ENCODE measurements at places on chromosomes 16 and 17.

- no peak for DNase-seq
Measured at GRCh38 chr16:47886631-47887415, 269.0 kb downstream of the ABCC12 start.

GRCh38 chr16:75590920-75591843, 25.0 kb downstream of the GABARAPL2 start:
- DNase-seq, result no peak

DNA sequence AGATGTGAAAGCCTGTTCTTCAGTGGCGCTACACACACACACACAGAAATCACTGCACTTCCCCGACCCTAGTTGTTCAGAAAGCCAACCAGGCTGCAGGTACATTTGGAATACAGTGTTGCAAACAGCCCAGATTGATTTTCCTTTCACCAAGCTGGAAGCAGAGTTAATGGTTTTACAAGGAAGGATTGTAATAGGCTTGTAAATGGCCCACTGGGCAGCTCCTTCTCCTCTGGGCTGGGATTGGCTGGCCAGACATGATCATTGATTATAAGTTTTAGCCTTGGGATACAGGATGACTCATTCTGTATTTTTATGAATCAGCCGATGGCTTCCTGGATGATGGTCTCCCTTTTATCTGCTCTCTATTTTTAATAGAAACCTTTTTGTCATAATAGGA, 2.5 kb downstream of the VAT1L start:
- no peak for DNase-seq

DNA sequence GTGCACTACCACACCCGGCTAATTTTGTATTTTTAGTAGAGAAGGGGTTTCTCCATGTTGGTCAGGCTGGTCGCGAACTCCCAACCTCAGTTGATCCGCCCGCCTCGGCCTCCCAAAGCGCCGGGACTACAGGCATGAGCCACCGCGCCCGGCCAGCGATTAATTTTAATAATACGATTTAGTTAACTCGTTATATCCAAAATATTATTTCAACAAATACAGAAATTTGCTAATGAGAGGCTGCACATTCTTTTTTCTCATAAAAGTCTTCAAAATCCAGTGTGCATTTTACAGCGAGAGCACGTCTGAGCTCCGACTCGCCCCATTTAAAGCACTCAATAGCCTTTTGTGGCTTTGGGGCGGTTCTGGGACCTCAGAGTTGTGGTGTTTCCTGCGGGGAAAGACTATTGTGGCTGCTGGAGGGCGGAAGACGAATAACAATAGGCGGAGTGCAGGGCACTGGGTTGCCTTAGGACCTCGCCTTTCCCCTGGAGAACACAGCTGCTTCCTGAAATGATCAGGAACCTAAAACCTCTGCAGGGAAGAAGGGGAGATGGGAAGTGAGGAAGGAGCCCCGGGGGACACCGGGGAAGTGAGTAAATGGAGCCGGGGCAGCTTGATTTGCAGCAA, 2.9 kb upstream of the ZSCAN10 start:
- no peak for DNase-seq

DNA sequence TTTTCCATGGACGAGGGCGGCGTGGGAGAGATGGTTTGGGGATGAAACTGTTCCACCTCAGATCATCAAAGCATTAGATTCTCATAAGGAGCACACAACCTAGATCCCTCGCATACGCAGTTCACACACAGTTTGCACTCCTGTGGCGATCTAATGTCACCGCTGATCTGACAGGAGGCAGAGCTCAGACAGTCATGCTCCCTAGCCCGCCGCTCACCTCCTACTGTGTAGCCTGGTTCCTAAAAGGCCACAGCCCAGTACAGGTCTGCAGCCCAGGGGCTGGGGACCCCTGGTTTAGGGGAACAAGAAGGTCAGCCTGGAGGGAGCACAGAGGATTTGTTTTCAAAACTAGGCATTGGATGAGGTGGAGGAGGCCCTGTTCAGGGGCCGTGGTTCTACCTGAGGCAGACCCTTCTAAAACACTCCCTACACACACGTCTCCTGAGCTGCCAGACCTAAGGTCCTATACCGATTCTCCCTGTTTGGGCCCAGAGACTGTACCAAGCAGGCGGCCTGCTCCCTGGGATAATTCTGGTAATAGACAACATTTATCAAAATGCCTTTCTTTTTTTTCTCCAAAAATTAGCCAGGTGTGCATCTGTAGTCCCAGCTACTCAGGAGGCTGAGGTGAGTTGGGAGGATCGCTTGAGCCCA, 38.6 kb downstream of the AXIN2 start:
- no peak for DNase-seq

DNA sequence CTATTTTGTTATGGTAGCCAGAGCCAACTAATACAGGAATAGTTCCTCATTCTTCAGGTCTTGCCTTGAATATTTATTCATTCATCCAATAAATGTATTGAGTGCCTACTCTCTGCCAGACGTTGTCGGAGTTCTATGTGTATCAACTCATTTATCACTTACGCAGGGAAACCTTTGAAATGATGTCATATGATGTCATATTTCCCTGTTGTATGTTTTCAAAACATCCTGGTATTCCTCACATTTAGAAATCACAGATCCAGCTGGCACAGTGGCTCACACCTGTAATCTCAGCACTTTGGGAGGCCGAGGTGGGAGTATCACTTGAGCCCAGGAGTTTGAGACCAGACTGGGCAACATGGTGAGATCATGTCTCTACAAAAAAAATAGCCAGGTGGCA, 2.7 kb upstream of the NLE1 start:
- DNase-seq, result no peak

DNA sequence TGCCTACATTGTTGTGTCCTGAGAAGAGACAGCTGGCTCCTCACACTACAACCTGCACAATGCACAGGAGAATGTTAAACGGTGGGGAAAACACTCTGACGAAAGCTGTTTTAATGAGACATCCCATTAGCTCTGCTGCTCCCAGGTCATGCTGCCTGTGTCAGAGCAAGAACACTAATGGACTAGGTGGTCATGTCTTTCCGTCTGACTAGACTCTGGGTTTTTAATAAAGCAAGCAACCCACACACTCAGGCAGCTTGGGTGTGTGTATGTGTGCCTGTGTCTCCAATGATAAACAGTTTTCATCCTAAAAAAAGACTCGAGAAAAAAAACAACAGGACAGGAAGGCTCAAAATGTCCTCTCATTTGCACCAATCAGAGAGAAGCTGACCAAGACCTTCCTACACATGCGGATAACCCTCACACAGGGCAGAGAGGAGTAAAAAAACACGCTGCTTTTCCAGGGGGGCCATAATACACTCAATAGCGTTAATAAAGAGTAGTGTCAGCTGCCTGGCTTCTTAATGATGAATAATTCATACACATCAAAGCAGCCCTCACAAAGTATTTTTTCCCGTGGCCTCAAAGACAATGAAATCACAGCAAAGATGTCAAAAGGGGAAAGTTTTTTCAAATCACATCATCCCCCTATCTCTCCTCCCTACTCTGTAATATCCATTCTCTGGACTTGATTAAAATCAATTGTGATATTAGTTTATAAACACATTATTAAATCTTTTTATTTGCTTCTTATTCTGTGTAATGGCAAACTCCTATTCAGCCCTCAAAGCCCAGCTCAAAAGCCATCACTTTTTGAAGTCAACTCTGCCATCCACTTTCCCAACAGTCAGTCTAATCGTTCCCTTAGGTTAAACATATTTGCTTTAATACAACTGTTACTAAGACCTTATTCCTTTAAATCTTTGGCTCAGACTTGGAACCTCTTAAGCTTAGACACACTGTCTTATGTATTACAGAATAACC, 244.2 kb upstream of the CDH11 start:
- no peak for DNase-seq

DNA sequence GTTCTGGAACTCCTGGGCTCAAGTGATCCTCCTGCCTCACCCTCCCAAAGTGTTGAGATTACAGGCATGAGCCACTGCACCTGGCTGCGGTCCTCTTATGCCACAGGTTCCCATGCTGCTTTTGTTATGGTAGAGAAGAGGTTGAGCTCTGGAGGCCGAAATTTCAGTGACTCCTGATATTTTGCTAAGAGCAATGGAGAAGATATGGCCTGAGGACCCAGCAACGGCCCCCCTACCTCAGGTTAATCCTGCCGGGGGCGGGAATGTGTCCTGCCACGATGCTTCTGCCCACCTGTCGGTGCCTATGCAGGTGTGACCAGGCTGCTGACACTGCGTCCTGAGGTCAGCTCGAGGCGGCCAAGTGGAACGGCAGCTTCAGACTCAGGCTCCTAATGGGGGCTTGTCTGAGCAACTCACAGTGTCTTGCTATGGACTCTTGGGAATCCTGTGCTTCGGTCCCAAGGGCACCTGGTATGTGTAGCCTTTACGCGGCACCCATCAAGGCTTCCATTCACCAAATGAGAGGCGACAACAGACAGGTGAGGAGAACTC, 7.6 kb upstream of the SEC14L1 start:
- DNase-seq, result no peak

GRCh38 chr17:49471769-49472168, 23.3 kb upstream of the NGFR start:
- DNase-seq, result no peak

GRCh38 chr16:17159617-17160016, 311.1 kb downstream of the XYLT1 start:
- no peak for DNase-seq

- DNase-seq, result no peak
Measured at GRCh38 chr17:27491713-27492190, 35.5 kb downstream of the KSR1 start.

DNA sequence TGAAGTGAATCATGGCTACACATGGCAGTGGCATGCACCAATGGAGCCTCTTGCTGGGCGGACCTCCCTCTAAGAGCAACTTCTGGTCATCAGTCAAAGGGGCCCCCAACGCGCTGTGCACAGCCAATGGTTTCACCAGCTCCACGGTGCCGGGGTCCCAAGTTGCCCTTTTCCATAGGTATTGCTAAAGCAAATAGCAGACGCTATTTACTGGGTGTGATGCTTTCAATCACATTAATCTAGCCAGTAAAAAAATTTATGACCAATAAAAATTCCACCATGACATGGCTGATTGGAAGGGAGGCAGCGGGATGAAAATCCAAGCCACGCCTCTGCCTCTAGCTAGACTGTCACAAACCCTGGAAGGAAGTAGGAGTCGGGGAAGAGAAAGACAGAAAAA, 680.3 kb upstream of the SOX9 start:
- no peak for DNase-seq

- DNase-seq, result no peak
Measured at GRCh38 chr16:296276-296675, 13.3 kb downstream of the PDIA2 start.

DNA sequence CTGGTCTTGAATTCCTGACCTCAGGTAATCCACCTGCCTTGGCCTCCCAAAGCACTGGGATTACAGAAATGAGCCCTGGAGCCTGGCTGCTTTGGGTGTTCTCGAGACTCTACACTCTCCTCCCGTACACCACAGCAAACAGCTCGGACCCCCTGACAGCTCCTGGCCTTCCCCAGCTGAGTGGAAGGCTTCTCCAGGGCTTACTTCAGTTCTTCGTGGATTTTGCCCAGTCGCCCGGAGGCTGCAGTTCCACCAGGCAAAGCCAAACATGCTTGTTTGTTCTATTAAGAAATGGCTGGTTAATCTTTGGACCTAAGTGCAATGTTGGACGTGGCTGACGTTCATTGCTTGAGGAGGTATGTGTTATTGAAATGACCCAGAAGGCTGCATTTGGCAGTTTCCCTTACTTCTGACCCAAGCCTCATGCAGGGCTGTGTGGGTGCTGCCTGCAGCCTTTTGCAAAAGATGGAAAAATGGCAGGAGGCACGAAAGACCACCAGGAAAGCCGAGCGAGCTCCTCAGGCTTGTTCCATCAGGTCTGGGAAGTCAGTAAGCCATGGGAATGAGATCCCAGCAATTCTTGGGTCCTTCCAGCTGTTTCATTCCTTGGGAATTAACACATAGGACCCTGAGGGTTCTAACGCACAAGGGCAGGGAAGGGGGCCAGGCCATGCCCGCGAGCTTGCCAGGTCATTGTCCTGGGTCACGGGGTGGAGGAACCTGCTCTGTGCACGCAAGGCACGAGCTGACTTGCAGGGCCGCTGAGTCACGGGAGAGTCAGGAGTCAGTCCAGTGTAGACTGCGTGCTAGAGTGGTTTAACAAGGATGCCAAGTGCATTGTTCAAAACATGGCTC, 23.9 kb upstream of the KLHDC4 start:
- DNase-seq, result no peak
